Spinal cord (tissue), 10 donors: ENCODE measurements at places on chromosomes 13 and 19. TPM values are rescaled to one million over a fixed set of nuclear protein-coding genes. Genes with fewer than 3 reads are reported as not detected.

The RUBCNL gene
- 8.7 TPM for total RNA-seq

The SIGLEC10 gene
- total RNA-seq, result 3.7 TPM

- no peak for DNase-seq
Measured at GRCh38 chr19:1844513-1845124, 3.7 kb downstream of the REXO1 start.

DNA sequence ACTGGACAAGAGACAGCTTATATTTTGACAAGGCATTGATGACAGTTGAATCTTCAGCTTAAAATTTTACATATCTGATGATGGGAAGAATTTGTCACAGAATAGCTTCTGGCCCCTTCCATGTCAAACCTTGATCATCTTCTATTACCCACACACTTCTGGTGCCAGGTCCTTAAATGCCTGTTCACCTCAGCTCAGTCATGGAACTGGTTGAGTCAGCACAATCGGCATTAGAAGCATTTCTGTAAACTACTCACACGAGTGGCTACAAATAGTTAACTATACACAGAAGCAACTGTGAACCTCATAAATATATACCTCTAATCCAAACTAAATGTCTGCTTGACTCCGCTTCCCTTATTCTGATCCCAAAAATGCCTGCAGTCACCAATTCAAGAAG lies 161.2 kb downstream of the FOXO1 start:
- no peak for DNase-seq

DNA sequence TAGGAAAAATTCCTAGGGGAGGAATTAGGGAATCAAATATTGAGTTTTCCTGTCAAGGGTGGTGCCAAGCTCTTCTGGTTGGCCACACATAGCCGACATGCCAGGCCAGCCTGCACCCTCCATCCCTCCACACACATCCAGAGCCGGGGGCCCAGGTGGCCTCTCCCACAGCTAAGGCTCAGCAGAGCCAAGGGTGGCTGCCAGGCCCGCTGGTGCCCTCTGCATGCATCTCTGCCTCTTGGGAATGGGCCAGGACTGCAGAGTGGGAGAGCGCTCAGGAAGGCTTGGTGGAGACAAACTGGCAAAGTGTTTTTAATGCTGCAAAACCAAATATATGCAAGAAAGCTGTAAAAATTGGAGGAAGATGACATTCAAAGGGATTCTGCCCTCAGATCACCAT lies 42.7 kb upstream of the GAS6 start:
- peak; percentile 79 for DNase-seq

The CSNK1G2 gene
- 53.4 TPM for total RNA-seq

DNA sequence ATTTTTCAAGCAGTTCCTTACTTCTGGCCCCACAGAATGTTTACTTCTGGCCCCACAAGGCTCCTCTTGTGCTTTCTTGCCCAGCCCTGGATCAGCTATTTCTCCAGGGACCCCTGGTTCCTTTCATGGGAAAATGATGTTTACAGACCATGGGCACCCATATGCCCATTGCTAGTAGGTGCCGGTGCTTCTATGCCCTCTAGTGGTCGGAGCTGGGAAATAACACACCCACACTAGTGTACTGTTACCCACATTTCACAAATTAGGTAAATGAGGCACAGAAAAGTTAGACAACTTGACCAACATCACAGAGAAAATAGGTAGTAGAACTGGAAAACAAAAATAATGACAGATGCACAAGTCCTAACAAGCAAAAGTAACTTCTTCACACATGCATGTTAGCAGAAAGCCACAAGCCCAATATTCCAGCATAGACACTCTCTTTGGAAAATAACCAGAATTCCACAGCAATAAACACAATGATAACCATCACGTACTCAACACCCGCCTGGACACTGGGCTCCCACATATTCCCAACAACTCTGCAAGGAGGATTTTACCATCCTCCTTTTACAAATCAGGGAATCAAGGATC lies 1.3 kb upstream of the CEACAM6 start:
- DNase-seq, result no peak

The ATP1A3 gene
- 434 TPM for total RNA-seq

DNA sequence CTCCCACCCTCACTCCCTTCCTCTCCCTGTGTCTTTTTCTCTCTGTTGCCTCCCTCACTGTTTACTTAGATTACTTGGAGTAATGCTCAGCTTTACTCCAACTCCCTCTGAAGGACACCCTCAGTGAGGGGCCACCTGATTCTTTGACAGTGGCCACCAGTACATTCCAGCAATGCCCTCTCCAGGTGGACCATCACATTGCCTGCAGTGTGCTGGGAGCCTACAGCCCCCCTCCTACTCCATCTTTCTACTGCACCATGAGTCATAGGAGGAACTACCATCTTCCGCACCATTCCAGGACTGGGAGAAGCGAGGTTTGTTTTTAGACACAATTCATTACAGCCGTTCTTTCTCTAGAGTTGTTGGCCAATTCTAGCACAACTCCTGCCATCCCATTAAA lies 96.6 kb upstream of the POSTN start:
- no peak for DNase-seq

DNA sequence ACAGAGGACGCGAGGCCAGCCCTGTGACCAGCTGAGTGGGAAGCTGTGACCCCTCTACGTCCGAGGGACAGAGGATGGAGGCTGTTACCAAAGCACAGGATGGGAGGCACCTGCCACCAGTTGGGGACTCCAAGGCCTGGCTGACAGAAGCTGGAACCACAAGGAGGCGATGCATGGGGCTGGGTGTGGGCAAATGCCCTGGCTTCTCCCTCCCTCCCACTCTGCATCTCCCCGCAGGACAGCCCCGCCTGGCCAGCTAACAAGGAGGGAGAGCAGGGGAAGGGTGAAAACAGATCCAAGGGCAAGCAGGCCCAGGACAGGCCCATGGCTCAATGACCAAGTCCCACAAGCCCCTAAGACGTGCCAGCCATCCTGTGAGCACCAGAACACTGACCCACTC lies 28.6 kb downstream of the AKT2 start:
- DNase-seq, result no peak
